Left renal pelvis (tissue), 4 donors: ENCODE measurements at places on chromosomes 3 and 15. TPM values are rescaled to one million over a fixed set of nuclear protein-coding genes. Genes with fewer than 3 reads are reported as not detected.

Gene PLSCR5
- not detected for polyA plus RNA-seq

Gene FANCD2OS
- not detected for polyA plus RNA-seq

GRCh38 chr3:179671747-179672242, 19.0 kb downstream of the USP13 start:
- DNase-seq = no peak

DNA sequence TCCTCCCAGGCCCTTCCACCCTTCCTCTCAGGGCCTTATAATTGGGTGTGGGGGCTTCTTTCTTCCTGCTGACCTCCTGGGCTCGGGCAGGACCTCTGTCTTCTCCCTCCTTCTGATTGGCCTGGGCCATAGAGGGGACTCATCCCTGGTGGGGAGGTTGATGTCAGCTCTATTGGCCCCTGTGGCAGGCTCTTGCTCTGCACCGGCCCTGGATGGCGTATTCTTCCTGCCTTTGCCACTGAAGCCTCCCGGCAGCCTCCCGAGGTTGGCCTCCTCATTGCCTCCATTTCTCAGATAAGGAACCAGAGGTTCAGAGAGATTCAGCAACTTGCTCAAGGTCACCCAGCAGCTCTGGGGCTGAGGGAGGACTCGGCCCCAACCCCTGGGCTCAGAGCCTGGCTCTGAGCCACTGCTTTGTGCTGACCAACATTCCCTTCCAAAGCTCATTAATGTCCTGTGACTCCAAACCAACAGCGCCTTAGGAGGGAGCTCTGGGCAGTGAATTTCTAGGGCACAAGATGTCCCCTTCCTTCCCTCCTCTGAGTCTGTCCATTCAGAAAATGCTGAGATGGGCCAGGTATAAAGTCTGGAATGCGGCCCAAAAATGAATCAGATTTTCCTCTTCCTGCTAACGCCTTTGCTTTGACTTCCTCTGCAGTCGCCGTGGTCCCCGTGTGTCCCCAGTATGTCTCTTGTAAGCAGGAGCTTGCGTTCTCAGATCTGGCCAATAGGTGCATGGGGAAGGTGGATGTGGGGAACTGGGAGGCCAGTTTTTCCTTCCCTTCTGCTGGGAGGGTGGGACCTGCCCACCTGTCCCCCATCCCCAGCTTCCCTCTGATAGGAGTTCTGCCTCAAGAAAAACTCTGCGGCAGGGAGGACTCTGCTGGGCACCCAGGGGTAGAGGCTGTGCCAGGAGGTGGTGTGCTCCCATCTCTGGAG, 74.2 kb downstream of the HMCES start:
- DNase-seq = no peak

Gene EAF2
- polyA plus RNA-seq = 7.7 TPM

Gene ZNF501
- 11.6 TPM for polyA plus RNA-seq

- DNase-seq = no peak
Observed at GRCh38 chr3:161759444-161759843, 262.8 kb downstream of the OTOL1 start.

DNA sequence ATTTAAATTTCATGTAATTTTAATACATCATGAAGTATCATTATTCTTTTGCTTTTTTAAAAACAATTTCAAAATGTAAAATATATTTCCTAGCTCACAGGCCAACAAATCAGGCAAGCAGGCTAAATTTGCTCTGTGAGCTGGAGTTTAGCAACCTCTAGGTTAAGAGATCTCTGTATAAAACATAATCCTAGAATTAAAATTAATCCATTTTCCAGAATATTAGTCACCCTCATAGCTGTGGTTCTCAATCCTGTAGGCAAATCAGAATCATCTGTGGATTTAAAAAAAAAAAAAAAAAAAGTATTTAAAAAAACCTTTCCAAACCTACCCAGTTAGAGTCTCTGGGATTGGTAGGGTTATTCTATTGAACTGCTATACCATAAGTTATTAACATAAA, 209.7 kb downstream of the MINAR1 start:
- DNase-seq = no peak
